Activated T-helper 17 cell treated with anti-CD3 and anti-CD28 coated beads, Interleukin-2, amount 50 U/mL, for 72 hours (primary cell): ENCODE measurements at places on chromosomes 1 and 21.
A peak's percentile ranks its signal among the peaks of the same experiment; 100 is the strongest.

DNA sequence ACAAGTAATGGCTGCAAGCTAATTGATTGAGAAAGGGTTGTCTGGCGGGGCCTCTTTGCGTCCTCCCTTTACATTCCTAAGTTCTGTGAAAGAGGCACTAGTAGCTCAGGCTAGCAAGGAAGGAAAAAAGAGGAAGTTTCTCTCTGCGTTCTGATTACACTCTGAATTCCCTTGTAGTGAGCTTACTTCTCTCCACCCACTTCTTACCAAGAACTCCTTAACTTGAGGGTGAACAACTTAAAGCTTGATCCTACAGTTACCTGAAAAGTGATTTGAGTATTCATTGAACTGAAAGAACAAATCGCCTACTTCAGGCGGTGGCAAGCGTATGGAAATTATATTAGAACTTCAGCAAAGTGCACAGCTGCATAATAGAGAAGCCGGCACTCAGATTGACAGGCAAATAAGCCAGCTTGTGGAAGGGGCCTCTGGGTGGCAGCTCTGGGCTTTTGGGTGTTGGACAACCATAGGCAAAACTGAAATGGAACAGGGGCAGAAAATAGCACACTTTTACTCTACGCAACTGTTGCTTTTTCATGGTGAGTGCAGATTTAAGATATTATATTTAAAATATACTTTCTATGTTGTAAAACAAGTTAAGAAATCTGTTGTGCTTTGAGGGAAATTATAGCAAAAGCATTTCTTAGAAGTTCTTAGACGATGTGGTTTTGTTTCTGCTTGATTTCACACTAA, 464.5 kb downstream of the USP25 start:
- ATAC-seq, result no peak

GRCh38 chr1:113818578-113818977, 6.3 kb upstream of the RSBN1 start:
- ATAC-seq, result no peak

DNA sequence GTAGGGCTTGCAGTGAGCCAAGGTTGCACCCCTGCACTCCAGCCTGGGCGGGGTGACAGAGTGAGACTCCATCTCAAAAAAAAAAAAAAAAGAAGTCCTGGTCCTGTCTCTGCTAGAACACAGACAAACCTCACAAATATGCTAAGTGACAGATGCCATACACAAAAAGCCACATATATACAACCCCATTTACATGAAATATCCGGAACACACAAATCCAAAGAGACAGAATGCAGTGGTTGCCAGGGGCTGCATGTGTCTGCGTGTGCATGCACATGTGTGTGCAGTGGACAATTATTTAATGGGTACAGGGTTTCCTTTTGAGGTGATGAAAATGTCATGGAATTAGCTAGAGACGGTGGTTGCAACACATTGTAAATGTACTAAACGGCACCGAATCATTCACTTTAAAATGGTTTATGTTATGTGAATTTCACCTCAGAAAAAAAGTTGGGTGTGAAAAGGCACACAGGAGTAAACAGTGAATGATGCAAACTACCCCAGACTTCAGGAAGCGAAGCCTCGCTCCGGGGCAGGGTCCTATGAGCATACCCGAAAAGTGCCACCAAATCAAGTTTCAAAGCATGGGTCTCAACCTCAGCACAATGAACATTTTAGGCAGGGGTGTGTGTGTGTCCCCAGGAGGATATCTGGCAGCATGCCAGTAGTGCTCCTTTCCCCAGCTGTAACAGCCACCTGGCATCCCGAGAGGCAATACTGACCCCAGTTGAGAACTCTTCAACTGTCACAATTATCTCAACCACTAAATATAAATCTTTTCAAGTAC, 48.3 kb downstream of the GNB1 start:
- ATAC-seq, result no peak

DNA sequence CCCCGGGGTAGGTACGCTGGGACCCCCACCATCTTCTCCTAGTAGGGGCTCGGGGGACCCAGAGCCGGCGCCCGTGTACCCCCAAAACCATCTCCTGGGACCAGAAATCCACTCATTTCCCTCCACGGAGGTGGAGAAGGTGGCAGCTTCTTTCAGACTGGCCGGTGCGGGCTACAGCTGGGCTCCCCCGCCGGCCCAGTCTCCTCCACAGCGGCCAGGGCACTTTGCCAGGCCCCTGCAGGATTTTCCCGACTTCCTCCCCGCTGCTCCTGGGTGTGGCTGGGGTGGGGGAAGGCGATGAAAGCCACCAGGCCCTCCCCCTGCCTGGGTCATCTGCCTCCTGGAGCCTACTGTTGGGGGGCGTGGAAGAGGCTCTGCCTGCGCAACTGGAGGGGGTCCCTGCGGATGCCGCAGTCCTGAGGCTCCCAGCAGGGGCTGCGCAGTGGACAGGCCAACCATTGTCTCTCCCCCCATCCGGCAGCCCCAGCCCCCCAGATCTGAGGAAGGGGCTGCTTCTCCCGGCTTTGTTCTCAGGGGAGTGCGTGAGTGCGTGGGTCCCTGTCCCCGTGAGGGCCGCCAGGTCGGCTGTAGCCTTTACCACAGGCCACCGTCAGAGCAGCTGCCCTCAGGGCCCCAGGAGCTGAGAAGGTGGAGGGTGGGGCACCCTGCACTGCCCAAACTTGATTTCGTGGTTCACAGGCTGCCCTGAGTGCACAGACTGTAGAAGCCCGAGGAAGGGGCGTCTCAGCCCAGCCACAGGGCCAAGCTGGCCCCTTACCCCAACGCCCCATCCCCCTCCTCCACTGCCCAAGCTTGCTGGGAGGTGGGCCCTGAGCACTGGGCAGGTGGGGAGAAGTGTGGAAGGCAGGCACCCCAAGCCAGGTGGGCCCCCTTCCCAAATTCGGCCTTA, 1.3 kb downstream of the AGRN start:
- no peak for ATAC-seq

GRCh38 chr1:15282810-15283474, 35.9 kb downstream of the FHAD1 start:
- ATAC-seq, result no peak

DNA sequence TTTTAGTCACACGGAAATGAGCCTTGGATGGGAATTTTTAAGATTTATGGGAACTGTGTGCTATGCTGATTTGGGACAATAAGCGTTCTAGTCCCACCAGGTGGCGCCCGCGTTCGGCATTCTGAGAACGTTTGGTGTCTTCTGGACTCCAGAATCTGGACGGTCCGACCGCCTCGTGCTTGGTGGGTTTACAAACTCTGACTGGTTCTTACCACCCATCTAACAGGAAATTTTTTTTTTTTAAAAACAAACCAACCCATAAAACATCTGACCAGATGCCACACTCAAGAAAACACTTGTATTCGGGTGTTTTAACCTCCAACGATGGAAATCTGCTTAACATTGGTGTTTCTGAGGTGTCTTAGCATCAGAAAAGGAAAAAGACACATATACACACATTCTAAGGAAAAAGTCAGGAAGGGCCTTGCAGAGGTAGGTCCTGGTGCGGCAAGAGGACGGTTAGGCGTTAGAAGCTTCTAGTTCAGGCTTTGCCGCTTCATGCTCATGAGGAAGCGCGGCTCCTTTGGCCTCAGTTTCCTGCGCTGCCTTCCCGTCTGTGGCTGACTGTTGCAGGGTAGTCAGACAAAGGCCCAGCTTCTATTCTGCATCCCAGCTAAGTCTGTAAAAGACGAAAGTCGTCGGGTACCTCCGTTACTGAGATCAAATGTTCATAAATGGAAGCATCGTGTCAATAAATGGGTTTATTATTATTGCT, 814 bp upstream of the DYRK3 start:
- ATAC-seq, result no peak

GRCh38 chr1:205192287-205192686, 19.2 kb downstream of the DSTYK start:
- no peak for ATAC-seq

- no peak for ATAC-seq
Observed at GRCh38 chr1:162193815-162194214, 124.3 kb downstream of the NOS1AP start.

- ATAC-seq, result no peak
Observed at GRCh38 chr1:5368201-5368600, 624.0 kb downstream of the NPHP4 start.

- no peak for ATAC-seq
Observed at GRCh38 chr1:35261412-35262120, 6.9 kb upstream of the ZMYM4 start.

GRCh38 chr21:18549214-18549905, 145.8 kb upstream of the TMPRSS15 start:
- ATAC-seq, result no peak

DNA sequence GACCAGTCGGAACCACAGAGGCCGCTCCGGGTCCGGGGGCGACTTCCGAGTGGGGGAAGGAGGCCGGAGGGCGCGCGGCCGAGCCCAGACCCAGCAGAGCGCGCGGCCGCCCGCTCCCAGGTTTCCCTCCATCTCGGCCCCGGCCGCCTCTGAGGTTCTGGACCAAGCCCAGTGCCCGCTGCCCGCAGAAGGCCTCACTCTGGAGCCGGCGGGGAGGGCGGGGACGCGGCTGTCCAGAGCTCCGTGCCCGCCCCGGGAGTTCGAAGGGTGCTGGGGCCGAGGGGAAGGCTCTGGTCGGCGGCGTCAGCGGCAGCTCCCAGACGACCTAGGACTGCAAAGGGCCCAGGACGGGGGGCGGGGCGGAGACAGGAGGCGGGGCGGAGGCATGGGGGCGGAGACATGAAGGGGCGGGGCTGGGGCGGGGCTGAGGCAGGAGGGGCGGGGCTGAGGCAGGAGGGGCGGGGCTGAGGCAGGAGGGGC, 48.0 kb upstream of the SLC19A1 start:
- ATAC-seq, result peak; percentile 68

DNA sequence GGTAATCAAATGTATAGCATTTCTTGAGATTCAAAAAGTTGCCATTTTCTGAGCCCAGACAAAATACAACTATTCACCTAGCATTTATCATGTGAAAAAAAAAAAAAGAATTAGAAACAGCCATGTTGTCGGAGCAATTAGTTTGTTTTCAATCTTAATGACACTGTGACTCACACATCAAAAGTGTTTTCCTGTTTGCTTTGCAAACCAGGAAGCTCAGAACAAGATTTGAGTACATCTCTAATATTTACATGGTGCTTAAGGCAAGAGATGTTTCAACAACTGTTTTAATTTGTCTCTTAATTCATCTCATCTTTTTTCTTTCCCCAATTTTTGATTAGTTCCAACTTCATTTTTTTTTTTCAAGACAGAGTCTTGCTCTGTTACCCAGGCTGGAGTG, 62.5 kb upstream of the CAPZB start:
- ATAC-seq, result no peak

DNA sequence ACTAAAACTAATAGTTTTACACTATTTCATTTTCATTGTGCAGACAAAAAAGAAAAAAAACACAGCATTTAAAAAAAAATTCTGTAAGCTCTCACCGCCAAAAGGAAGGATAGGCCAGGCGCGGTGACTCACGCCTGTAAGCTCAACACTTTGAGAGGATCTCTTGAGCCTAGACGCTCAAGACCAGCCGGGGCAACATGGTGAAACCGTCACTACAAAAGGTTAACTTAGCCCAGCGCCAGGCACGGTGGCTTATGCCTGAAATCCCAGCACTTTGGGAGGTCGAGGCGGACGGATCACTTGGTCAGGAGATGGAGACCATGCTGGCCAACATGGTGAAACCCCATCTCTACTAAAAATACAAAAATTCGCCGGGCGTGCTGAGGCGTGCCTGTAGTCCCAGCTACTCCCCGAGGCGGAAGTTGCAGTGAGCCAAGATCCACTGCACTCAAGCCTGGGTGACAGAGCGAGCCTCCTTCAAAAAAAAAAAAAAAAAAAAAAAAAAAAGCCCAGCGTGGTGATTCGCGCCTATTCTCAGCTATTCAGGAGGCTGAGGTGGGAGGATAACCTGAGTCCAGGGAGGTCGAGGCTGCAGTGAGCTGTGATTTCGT, 14.3 kb upstream of the SPEN start:
- ATAC-seq, result peak; percentile 18

- no peak for ATAC-seq
Observed at GRCh38 chr1:17594690-17595601, 55.4 kb downstream of the ARHGEF10L start.

- no peak for ATAC-seq
Observed at GRCh38 chr1:10918531-10918930, 93.9 kb upstream of the TARDBP start.

- ATAC-seq, result peak; percentile 32
Observed at GRCh38 chr1:22880174-22880601, 92.5 kb downstream of the LACTBL1 start.

DNA sequence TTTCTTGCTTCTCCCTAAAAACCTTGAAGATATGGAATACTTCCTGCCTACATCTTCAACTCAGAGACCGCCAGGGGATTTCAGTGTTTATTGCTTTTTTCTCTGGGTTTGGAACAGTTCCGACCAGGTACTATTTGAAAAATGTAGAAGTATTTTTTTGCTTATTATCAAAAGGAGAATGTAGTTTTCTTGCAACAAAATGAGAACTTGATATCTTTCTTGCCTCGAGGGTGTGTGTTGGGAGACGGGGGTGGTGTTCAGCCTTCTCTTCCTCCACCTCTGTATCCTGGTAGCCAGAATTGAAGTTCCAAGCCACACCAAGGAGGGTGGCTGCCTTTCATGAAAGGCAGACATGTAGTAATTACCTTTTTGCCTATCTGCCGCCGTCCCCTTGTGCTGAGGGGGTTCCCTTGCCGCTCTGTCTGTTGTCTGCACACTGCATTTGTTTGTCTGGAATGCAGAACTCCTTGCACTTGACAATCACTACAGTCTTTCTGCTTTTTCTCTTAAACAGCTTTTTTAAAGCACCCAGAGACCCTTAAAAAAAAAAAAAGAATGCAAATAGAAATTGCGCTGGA, 212.1 kb downstream of the PBX1 start:
- no peak for ATAC-seq

DNA sequence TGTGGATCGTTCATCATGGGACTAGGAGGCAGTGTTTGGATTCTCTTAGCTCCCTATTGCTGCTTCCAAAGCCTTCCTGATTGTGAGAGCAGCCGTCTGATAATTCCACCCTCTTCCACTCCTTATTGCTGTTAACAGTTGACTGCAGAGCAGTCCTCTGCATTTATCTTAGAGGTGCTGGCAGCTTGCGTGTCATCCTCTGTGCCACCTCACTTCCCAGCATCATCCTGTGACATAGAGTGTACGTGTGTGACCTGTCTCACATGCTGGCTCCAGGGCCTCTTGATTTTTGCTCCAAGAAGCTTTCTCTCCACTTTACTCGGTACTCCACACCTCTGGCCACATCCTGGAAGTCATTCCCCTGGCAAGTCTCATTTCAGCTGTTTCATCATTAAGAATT, 53.0 kb upstream of the DYNLT5 start:
- ATAC-seq, result no peak

GRCh38 chr1:89025928-89026327, 3.3 kb upstream of the GBP3 start:
- ATAC-seq, result peak; percentile 93

DNA sequence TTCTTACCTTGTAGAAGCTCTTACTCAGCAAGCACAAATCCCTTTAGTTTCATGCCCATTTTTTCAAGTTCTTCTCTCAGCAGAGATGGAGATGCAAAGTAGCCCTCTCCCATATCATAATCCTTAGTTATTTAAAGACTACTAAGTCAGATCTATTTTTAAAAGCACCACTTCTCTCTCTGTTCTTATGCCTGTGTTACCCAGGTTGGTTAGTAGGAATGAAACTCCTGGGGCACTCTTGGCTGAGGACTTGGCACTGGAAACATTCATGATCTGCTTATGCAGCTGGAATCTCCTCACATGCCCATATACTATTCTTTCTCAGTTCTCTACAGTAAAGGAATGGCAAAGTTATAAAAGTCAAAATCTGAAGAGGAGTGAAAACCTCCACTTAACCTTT, 51.9 kb upstream of the PPP2R5A start:
- ATAC-seq, result no peak
